Neuronal stem cell (in vitro differentiated cells): ENCODE measurements at places on chromosomes 4 and X.

GRCh38 chr4:169184236-169184635, 86.5 kb downstream of the SH3RF1 start:
- no peak for DNase-seq

DNA sequence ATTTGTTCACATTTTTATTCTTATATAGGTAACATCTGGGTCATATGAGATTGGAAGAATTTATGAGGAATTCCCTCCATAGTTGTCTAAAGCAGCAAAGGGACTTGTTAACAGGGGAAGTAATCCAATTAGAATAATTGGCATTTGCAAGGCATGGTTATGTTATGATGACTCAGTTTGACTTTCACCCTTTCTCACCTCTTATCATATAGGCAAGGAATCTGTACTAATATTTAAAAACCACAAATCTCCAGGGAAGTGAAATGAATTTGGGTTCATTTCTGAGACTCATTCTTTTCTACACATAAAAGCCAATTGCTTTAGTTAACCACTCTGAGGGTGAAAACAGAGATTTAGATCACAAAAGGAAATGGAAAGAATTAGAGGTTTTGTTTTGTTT, 281.5 kb upstream of the DKK2 start:
- DNase-seq: no peak

- no peak for DNase-seq
Observed at GRCh38 chr4:98745366-98745765, 87.0 kb upstream of the TSPAN5 start.

DNA sequence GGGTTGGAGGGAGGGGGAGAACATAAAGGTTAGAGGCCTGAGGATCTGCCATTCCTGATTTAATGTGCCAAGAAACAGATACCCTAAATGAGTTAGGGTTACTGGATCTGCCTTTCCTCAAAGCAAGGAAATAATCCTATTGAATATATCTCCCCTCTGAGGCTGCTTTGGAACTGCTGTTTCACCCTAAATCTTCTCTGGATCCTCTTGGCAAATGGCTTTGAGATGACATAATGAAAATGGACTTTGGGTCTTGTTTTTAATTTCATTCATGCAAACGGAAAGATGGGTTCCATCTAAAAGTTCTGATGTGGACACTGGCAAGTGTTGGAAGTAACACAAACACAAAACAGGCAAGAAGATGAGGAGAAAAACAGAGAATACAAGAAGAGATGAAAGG, 23.0 kb upstream of the MAOA start:
- DNase-seq: no peak

- no peak for DNase-seq
Observed at GRCh38 chr4:116866106-116866505, 219.3 kb downstream of the TRAM1L1 start.

DNA sequence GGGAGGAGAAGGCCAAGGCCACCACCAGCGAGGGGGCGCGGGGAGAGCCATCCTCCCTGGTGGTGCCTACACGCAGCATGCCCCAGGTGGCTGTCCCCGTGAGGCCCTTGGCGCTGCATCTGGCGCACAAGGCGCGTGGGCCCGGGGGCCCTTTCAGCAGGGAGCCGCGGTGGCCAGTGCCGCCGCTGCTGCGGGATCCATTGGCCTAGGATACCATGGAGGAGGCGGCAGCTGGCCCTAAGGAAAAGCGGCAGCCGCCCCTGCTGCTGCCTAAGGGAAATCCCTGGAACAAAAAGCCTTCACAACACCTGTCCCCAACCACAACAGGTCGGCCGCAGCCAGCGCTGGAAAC, 1059.6 kb downstream of the TECRL start:
- no peak for DNase-seq

- no peak for DNase-seq
Observed at GRCh38 chrX:53456254-53456653, 22.1 kb upstream of the HSD17B10 start.

GRCh38 chr4:112895811-112896608, 153.4 kb upstream of the ANK2 start:
- peak; percentile 49 for DNase-seq

DNA sequence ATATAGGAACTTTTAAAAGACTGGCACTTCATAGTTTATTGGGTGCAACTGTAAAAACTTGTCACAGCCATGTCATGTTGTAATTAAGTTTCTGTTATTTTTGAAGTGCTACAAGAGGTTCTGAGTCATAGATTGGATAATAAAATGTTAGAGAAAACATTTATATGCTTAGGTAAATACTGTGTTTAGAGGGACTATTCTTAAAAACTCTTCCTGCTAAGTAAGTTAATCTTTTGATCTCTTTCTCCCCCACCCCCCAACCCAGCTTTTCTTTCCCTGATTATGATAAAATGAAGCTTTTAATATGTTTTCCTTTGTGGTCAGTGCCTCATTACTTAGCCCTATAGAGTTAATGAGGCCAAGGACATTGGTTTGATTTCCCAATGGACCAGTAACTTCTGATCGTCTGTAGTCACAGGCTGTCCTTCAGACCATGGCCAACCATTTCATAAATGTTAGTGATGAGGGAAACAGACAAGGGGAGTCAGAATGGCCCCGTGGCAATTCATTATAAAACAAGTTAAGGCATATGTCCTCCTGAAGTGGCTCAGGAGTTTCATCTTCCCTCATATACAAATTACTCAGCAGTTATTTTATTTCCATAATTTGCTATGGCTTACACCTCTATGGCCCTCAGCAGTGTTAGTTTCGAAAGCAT, 3.9 kb upstream of the PDLIM5 start:
- DNase-seq: no peak

GRCh38 chr4:3044870-3045819, 29.2 kb downstream of the HTT-AS start:
- no peak for DNase-seq

- no peak for DNase-seq
Observed at GRCh38 chr4:8198906-8199593, at the start of gene SH3TC1. SH3TC1 (plus strand) TSS chr4:8199290; CDS start chr4:8205195, 5,905 bp downstream.

- DNase-seq: no peak
Observed at GRCh38 chrX:31098079-31098478, 26.2 kb upstream of the FTHL17 start.

DNA sequence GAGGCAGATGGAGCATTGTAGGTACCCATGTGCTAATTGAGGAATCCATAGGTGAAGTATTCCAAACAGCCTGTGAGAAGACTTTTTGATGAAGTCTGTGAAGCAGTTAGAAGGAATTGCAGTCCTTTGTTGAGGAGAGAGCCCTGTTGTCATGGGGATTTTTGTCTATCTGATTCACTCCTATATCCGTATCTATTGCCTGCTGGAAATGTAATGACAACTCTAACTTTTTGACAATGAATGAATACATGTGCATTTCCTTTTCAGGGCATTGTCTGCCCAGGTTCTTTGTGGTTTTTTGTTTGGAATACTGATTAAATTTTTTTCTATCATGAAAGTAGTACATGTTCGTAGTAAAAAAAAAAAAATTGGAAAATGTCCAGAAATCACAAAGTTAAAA, 31.1 kb downstream of the STK32B start:
- DNase-seq: no peak

DNA sequence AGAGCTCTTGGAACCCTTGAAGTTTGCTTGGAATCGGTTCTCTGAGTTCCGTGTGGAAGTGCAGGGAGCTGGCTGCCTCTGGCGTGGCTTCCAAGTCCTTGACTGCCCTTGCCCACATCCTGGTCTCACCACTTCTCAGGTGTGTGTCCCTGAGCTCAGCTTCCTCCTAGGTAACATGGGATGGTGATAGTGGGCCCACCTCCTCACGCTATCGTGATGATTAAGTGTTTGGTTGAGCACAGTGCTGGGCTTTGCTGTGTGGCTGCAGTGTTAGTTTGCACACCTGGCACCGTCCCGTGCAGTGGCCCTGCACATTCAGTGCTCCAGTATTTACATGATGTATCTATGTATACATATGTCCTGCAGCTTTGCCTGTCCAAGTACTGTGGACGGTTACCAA, 81.5 kb downstream of the CLDN34 start:
- DNase-seq: no peak

DNA sequence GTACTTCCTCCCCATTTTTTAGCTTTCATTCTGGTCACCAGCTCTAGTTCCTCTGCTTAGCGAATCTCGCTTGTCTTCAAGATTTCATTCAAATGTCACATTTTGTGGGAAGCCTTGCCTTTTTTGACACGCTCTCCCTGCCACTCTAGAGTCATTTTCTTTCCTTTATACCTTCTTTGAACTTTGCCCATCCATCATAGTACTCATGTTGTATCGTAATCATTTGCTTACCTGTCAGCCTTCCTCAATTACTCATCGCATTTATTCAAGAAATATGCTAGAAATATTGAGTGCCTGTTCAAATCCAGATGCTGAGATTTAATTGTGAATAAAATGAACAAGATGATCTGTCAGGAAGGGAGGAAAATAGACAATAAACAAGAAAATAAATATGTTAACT, 21.8 kb downstream of the TSPAN7 start:
- DNase-seq: no peak

DNA sequence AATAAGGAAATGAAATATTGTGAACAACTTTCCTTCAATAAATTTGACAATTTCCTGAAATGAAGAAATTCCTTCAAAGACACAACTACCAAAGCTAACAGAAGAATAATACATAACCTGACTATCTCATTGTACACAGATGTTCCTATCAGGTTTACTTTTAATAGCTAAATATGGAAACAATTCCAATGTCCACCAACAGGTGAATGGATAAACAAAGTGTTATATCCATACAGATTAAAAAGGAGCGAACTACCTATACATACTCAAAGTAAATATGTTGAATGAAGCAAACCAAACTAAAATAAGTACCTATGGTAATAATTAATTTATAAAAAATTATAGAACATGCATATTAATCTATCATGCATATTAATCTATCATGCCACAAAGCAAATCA, 554.9 kb downstream of the PPP4R3C start:
- DNase-seq: no peak

- no peak for DNase-seq
Observed at GRCh38 chr4:102452854-102453253, 48.3 kb upstream of the NFKB1 start.

- DNase-seq: no peak
Observed at GRCh38 chr4:141702472-141703182, 66.2 kb downstream of the IL15 start.

DNA sequence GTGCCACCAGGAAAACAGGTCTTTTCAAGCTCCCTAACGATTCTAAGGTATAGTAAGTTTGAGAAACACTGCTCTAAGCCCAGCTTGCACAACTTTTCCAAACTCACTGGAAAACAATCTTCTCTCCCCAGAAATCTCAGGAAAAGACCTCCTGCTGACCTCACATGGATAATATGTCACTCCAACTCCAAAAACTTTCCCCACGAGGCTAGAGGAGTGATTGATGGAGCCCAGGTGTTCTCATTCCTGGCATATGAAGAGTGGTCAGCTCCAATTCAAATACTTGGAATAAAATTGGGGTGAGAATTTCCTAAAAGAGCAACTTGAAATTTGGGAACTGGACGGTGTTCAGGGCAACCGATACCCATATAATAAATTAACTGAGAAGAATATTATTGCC, 299.9 kb downstream of the PPP4R3C start:
- no peak for DNase-seq

- no peak for DNase-seq
Observed at GRCh38 chr4:148951346-148951745, 509.1 kb upstream of the NR3C2 start.

DNA sequence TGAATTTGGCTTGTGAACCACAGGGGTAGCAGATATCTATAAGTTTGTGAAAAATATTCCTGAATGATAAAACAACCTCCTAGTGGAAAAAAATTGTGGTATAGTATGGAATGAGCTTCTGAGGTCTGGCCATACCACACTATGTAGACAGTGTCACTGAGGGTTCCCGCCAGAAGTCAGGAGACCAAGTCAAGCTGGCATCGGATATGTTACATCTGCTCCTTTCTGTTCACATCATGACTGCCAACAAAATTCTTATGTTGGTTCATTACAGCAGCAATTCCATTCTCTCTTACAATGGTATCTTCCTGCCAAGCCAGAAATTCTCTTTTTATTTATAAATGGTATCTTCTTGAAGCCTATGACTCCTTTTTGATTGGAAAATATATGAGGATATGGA, 273.0 kb downstream of the PPP3CA start:
- DNase-seq: no peak

GRCh38 chrX:114584983-114585842, 1.3 kb downstream of the HTR2C start:
- DNase-seq: no peak

- DNase-seq: no peak
Observed at GRCh38 chr4:113586072-113586471, 175.5 kb downstream of the CAMK2D start.

DNA sequence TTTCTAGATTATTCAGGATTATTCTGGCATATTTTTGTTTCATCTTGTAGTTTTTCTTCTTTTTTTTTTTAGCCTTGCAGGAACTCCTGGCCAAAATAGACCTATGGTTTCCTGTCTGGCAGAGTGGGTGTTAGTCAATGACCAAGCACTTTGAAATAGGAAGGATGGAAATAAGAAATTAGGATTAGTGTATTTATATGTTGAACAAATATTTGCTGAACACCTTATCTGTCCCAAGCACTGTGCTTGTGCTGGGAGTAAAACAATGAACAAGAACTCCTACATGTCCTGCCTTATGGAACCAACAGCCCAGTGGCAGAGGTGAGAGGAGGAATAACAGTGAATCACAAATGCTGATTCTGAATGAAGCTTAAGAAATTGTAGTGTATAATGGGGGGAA, 4.5 kb downstream of the MMRN1 start:
- no peak for DNase-seq

GRCh38 chr4:57034520-57034919, 55.8 kb downstream of the POLR2B start:
- DNase-seq: no peak

DNA sequence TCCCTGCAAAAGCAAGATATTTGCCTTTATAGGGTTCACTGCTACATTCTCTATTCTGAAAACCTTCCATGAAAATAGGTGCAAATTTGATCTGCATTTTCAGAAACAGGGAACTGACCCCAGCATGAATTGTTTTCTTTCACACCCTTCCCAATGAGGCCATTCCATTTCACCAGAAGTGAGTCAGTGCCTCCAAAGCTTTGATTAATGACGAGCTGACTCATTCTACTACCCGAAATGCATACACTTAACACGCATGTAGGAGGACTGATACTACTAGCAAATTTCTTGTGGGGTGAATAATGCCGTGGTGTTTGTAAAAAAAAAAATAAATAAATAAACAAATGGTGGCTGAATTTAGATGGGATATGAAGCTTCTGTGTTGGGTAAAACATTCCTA, 146.9 kb upstream of the FGF13 start:
- no peak for DNase-seq
